GM06990 (cell line): ENCODE measurements at places on chromosomes 11 and 22.
A peak's percentile ranks its signal among the peaks of the same experiment; 100 is the strongest.

DNA sequence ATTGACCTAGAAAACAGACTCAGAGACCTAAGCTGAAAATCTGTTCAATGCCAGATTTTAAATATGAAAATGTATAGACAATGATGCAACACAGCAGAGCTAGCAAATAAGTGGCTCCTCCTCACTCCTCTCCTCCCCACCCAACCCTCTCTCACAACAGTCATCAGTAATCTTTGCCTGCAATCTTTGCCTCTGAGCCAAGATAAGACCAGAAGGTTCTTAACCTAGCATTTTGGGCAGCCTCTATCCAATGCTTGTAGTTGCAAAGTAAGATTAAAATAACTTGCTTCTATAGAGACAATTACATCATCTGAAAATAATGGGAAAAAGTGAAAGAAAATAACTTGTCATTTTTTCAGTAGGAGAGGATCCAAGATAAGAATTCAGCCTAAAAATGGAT lies 117.3 kb downstream of the PARVA start:
- no peak for DNase-seq

GRCh38 chr11:61482513-61482912 lies 26.0 kb upstream of the LRRC10B start:
- DNase-seq: no peak

GRCh38 chr11:73464347-73464746 lies 88.1 kb downstream of the RELT start:
- DNase-seq: no peak

DNA sequence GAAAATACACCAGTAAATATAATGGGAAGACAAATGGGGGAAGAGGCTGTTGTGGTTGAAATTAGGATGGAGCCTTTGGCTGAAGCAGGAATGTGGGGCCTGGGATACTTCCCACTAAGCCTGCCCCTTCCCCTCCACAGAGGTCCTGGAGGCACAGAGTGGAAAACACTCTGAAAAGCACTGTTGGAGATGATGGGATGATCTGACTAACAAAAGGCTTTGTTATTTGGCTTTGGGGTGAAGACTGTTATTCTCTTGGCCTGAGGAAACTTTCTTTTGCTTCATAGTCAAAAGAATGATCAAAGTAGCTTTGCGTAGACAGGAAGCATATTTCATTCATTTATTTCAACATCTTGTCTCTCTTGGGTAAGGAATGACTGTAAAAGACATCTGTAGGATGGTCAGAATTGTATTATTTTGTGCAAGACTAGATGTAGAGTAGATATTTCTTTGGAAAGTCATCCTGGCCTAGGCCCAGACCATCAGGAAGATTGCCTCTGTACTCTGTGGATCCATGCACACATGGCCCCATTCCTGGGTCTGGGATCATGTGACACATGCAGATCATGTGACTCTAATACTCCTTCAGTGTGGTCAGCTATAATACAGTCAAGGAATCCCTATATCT lies 111.4 kb downstream of the SPON1 start:
- no peak for DNase-seq

DNA sequence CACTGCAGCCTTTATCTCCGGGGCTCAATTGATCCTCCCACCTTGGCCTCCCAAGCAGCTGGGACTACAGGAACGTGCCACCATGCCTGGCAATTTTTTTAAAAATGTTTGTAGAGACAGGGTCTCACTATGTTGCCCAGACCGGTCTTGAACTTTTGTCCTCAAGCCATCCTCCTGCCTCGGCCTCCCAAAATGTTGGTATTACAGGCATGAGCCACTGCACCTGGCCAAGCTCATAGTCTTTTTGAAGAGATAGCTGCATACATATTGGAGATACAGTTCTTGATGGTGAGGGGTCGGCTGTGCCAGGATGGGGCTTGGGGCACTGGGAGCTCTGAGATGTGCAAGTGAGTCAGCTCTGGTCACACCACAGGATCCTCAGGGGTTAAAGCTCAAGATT lies 53.2 kb downstream of the CHRDL2 start:
- DNase-seq: no peak

GRCh38 chr11:2768471-2769408 lies 68.9 kb upstream of the KCNQ1OT1 start:
- no peak for DNase-seq

DNA sequence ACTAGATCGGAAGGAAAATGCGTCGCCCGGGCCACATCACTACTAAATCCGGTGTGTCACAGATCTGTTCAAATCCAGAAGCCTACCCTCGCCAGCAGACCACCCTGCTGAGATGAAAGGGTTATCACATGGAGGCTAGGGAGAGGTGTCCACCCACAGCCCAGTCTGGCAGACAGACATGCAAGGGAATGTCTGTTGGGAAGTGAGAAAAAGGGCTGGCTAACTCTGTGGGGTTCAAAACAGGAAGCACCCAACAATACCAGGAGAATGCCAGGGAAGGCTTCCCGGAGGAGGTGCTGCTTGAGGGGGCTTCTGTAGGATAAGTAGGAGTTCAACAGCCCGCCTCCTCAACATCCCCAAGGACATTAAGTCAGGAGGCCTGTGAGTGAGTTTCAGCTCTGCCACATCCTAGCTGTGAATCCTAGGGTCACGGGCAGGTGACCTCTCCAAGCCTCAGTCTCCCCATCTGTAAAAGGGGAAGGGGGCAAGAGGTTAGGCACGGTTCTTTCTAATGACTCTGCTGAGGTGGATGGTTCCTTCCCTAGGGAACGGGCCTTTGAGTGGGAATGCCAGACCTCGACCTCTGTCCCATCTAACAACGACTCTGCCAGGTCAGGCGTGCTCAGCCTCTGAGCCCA lies 1.1 kb downstream of the TPST2 start:
- no peak for DNase-seq

DNA sequence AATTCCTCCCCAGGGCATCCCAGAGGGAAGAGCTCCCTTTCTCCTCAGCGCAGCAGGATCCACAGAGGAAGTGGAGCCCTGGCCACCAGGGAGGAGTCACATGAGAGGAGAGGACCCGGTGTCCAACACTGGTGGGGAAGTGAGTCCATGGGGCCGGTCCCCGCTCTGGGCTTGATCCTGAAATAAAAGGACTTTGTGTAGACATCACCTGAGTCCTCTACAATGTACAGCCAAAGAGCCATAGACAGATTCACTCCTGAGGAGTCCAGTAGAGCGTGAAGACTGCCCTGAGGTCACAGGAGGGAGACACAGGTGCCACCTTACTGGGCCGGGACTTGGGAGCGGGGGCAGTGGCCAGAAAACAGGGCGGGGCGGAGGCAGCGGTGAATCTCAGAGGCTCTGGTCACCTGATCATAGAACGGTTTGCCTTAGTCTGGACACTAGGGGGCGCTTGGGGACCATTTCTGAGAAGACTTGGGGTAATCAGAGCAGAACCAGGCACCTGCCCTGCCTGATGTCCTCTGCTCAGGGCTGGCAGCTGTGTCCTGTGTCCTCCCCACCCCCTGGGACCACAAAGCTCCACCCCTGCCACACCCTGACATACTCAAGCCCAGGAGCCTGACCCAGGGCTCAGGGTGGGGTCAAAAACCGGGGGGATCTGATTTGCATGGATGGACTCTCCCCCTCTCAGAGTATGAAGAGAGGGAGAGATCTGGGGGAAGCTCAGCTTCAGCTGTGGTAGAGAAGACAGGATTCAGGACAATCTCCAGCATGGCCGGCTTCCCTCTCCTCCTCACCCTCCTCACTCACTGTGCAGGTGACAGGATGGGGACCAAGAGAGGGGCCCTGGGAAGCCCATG lies 112.7 kb downstream of the VPREB1 start:
- DNase-seq: peak; percentile 88
